ENCODE measurements at places on chromosomes 3 and 15.
A peak's percentile ranks its signal among the peaks of the same experiment; 100 is the strongest.

- DNase-seq: peak; percentile 86
Measured at GRCh38 chr3:186519021-186519658, 25.0 kb downstream of the CRYGS start.

DNA sequence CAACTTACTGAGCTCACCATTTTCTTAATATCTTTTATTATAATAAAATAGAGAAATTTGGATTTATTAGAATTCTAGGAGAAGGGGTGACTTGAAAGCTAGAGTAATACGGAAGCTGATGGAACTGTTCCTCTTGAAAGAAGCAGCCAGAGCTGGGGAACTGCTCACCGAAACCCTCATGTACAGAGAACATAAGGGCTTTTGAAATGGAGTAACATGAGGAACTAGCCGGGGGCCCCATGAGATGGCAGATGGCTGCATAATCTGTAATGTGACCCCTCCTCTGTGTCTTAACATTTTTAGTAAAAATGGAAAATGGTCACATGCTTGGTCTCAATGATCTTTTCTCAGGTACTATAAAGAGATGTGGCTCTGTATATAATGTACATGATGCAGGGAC is 15.7 kb upstream of the DYNC1LI1 start:
- DNase-seq: peak; percentile 69

GRCh38 chr3:179348325-179349013 is 960 bp downstream of the MFN1 start:
- peak; percentile 34 for DNase-seq

DNA sequence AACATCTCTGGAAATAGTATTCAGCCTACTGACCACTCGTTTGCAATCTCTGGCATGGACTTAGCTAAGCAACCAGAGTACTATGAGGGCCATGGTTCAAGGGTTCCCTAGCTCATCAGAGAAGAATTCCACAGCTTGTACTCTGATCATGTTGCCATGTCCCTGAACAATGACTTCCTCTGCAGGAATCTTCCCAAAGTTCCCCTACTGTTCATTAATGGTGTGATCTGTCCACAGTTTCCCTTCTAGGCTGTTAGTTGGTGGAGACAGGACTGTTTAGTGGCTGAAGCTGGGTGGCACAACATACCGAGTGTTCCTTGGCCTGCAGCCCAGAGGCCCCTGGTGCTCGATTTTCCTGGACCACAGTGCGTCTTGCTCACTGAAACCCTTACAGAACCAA is 44.4 kb upstream of the GALNT15 start:
- no peak for DNase-seq

DNA sequence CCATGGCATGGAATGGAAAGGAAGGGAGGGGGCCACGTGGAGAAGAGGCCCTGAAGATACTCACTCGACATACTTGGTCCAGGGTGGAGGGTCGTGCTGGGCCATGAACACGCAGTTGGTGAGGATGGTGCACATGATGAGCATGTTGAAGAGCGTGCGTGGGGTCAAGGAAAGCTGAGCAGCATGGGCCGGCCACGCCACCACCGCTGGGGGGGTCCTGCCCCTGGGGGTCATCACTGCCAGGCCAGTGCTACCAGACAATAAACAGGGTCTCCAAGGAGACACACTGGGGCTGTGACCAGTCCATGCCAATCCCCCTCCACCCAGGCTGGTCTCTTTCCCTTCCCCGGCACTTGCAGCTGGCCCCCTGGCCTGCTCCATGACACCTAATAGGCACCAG is 27.2 kb downstream of the SCN5A start:
- no peak for DNase-seq

- no peak for DNase-seq
Measured at GRCh38 chr15:70345251-70346019, 247.7 kb upstream of the TLE3 start.

- DNase-seq: no peak
Measured at GRCh38 chr15:39834256-39834655, 51.6 kb upstream of the FSIP1 start.

GRCh38 chr3:25679642-25680302 is 15.1 kb upstream of the TOP2B start:
- DNase-seq: no peak

DNA sequence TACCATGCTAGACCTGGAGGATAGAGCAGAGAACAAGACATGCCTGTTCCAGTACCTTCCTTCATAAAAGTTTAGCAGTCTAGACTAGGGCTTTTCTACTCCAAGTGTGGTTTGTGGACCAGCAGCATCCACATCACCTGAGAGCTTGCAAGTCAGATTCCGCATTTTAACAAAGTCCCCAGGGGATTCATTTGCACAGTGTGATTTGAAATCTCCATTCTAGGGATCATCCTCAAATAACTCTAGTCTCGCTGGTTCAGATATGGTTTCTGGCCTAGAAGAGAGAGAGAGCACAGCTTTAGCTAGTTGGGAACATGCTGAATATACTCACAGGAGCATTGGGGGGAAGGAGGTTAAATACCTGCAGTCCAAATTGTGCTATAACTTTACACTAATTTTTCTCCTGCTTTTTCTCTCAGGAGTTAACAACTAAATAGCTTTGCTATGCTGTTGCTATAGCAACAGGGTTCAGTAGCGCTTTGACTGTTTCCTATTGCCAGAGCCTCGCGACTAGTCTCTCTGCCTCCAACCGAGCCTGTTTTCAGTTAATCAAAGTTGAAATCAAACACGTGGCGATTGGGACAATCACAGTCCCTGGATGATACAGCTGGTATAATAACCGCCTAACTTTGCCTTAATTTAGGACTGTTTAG is 64.0 kb upstream of the RASGRF1 start:
- DNase-seq: no peak

DNA sequence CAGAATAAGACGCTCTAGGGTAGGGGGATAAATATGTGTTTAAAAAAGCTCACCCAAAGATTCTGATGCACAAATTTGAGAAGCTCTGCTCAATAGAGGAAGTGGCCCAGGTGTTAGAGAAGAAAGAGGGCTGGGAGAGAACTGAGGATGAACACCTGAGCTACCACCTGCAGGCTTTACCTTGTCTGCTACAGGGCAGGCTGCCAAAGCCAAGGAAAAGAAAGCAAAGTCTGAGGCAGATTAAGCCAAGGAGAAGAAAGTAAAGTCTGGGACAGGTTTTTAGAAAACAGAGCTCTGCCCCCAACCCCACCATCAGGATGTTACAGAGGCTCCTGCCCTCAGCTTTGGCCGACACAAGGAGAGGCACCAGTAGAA is 92.9 kb downstream of the THRB start:
- no peak for DNase-seq

DNA sequence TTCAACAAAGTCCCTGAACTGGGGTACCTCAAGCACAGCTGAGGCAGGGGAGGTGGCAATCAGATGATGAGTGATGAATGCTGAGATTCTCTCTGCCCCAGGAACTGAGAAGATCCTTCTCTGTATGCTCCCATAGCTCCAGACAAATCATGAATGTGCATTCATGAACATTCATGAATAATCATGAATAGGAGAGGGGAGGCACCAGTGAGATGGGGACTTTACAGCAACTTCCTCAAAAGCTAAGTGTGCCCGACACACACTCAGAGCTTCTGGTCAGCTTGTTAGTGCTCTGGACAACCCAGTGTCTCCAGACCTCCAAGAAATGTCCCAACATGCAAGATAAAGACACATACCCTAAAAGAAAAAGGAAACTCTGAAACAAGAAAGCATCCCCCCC is 24.3 kb downstream of the LRRC2 start:
- no peak for DNase-seq

- DNase-seq: no peak
Measured at GRCh38 chr15:79972863-79973262, 1.9 kb upstream of the BCL2A1 start.

GRCh38 chr3:175002732-175003143 is 143.6 kb downstream of the NAALADL2 start:
- no peak for DNase-seq

- DNase-seq: no peak
Measured at GRCh38 chr3:190073264-190074008, 47.3 kb downstream of the P3H2 start.

DNA sequence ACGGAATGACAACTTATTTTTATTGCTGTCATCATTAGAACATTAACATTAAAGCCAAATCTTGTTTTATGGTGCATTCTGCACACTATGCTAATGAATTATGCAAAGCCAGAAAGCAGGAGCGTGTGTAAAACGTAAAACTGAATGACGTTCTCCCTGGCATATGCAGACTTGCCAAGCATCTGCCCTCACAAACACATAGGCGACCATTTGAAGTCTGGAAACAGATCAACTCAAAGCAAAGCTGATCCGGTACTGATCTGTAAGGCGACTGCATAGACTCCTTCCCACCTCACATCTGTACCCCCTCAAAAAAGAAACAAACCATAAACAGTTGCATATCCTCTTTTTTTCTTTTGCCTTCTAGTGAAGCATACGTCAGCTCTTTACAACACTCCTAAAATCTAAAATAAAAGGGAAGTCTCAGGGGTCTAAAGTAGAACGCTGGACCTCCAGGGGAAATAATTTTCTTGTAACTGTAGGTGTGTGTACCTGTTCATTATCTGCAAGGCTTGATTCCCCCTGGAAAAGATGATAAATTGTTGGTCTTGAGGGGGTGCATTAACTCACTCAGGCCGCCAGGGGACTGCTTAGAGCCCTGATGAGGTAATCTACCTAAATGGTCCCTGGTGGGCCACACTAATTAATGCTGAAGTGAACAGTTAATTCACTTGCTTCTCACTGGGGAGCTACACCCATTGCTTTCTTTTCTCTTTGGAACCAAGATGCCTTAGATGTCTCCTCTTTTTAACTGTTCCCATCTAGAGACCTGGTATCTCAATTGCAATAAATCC is 231.4 kb downstream of the CDIN1 start:
- DNase-seq: no peak

- no peak for DNase-seq
Measured at GRCh38 chr3:346186-346585, 149.6 kb downstream of the CHL1 start.

DNA sequence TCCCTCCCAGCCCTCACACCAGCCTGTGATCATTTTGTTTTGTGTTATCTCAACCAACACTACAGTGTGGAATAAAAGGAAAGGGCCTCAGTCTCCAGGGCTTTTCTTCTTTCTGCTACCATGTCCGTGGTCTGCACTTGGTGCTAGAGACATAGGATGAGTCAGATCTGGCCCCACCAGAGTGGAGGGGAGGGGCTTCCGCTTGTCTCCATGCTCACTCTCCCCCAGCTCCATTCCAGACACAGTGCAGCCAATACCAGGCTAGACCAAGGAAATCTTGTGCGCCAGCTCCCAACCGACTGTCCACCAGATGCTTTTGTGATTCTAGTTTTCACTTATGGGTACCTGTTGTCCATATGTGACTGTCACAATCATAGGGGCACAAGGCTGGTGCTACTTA is 51.9 kb upstream of the TMEM115 start:
- no peak for DNase-seq

DNA sequence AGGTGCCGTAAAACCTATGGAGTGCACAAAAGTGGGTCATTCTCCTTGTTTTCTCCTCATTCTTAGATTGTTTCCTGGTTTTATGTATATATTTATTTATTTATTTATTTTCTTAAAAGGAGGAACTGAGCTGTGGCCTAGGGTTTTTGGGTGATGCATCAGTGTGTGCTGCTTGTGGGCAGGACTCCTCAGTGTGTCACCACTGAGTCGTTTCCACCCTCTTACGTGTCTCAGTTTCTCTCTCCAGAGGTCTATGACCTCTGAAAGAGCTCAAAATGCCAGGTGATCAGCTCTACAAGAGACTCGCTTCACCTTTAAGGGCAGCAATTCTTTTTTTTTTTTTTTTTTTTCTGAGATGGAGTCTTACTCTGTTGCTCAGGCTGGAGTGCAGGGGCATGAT is 72.9 kb downstream of the CD200 start:
- peak; percentile 12 for DNase-seq

GRCh38 chr3:38365469-38366062 is 19.0 kb downstream of the XYLB start:
- DNase-seq: no peak

DNA sequence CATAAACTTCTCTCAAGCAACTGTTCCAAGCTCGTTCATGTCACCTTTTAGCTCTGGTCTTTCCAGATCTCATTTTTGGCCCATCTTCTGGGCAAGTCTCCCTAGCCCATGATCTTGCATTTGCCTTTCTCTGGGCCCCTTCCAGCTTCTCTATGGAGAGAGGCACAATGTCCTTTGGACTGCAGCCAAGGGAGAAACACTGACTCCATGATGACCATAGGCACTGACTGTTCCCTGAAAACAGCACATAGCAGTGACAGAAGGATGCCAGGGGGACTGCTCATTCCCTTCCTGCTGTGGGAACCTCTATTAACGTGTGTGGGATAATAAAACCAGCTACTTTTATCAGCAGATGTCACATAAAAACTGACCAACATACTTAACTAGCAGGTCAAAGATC is 60.3 kb downstream of the STRIT1 start:
- no peak for DNase-seq

DNA sequence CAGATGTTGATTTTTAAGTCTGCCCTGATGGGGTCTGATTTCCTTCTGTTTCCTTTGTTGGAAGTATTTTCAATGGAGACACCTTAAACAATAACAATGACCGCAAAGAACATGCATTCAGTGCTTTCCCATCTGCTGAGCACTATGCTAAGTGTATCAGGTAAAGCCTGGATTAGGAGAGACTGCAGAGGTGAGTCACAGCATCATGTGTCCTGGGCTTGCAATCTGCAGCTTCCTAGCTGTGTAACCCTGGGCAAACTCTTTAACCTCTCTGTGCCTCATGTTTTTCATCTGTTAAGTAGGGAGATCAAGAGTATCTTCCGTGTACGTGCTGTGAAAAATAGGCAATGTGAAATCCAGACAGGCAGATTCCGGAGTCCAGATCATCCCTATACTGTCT is 13.3 kb upstream of the CHRNB4 start:
- no peak for DNase-seq

DNA sequence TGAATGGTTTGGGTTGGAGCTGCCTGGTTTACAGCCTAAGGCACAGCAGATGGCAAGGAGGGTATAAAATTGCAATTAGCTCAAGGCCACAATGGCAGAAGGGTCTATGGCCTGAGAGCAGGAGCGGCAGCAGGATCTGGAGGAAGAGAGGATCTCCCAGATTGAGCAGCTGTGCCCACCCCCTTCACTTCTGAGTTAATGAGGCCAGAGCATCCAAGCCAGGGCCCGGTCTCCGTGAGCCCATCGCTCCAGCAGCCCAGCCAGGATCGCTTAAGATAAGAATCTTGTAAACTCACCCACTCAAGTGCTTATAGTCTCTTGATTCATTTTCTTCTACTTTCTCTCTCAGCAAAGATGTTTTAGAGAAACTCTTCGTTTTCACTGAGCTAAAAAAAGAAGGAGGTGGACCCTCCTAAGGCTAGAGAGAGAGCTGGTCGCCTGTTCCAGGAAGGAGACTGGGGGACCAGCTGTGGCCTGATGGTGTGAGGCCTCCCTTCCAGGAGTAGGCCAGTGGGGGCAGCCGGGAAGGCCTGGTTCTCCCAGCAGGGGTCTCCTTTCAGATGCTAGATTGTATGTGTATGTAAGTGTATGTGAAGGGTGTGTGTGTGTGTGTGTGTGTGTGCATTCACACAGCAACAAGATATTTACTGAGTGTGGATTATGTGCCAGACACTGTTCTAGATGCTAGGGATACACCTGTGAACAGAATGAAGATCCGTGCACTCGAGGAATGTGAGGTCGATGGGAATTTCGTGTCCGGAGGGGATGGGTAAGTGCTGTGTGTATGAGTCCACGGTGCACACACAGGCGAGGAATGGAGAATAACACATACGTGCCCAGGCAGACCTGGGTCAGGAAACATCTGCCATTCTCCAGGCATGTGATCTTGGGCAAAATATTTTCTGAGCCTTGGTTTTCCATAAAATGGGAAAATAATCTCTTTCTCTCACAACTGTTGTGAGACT is 18.6 kb downstream of the MAGEF1 start:
- no peak for DNase-seq

- no peak for DNase-seq
Measured at GRCh38 chr15:81326466-81327212, 2.7 kb upstream of the STARD5 start.

GRCh38 chr3:43998836-43999727 is 242.6 kb upstream of the TOPAZ1 start:
- no peak for DNase-seq

All from HL-60 (cell line).